ENCODE measurements at places on chromosomes 3 and 15. TPM values are rescaled to one million over a fixed set of nuclear protein-coding genes. Genes with fewer than 3 reads are reported as not detected.

COL7A1 gene
- total RNA-seq = 46.1 TPM

C3orf62 gene
- 1.7 TPM for total RNA-seq

PRTG gene
- total RNA-seq = 2.4 TPM

NOX5 gene
- 0.09 TPM for total RNA-seq

TRNT1 gene
- total RNA-seq = 36.0 TPM

CACNA2D2 gene
- 0.09 TPM for total RNA-seq
